Epithelial cell of proximal tubule (primary cell): ENCODE measurements at places on chromosomes 7 and 10. TPM values are rescaled to one million over a fixed set of nuclear protein-coding genes. Genes with fewer than 3 reads are reported as not detected.

The PKD2L1 gene
- total RNA-seq: not detected in 2 replicates

The LRRN3 gene
- total RNA-seq: 0.14 TPM in 1 of 2 replicates, not detected in the other

The TFR2 gene
- total RNA-seq: 1.1 and 5.9 TPM in 2 replicates

The SPDYE1 gene
- not detected in 2 replicates for total RNA-seq

The CCZ1 gene
- total RNA-seq: 29.2 and 57.6 TPM in 2 replicates

The GARIN1A gene
- total RNA-seq: 0.07 TPM in 1 of 2 replicates, not detected in the other

The PYROXD2 gene
- 3.7 and 5.8 TPM in 2 replicates for total RNA-seq

The AKR1C8 gene
- total RNA-seq: not detected in 2 replicates
